OCI-M1 (cell line): ENCODE measurements at places on chromosomes 2 and 18.

GRCh38 chr18:78757014-78757413 is 222.6 kb upstream of the SALL3 start:
- no peak for DNase-seq

GRCh38 chr2:174792309-174793025 is 28.2 kb upstream of the CHRNA1 start:
- peak; percentile 11 for DNase-seq

GRCh38 chr2:216082805-216083204 is 1.1 kb downstream of the TMEM169 start:
- DNase-seq: peak; percentile 26

- no peak for DNase-seq
Observed at GRCh38 chr2:47359375-47359868, 43.5 kb upstream of the MSH2 start.

DNA sequence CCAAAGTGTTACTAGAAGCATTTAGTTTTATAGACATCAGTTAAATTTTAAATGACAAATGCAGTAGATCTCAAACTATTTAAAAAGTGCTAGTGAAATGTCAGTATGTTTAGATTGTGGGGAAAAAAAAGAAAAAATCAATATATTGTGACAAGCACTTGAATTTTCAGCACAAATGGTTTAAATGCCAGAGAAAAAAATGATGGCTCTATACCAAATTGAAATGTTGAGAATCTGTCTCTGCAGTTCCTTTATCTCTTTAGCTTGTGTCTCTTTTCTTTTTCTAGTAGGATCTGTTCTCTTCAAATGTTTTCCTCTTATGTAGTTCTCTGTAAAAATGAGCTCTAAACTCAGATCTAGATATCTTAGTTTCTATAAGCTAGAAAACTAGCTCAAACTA is 682.6 kb upstream of the GCFC2 start:
- DNase-seq: no peak

- DNase-seq: no peak
Observed at GRCh38 chr18:78191276-78191675, 788.3 kb upstream of the SALL3 start.

DNA sequence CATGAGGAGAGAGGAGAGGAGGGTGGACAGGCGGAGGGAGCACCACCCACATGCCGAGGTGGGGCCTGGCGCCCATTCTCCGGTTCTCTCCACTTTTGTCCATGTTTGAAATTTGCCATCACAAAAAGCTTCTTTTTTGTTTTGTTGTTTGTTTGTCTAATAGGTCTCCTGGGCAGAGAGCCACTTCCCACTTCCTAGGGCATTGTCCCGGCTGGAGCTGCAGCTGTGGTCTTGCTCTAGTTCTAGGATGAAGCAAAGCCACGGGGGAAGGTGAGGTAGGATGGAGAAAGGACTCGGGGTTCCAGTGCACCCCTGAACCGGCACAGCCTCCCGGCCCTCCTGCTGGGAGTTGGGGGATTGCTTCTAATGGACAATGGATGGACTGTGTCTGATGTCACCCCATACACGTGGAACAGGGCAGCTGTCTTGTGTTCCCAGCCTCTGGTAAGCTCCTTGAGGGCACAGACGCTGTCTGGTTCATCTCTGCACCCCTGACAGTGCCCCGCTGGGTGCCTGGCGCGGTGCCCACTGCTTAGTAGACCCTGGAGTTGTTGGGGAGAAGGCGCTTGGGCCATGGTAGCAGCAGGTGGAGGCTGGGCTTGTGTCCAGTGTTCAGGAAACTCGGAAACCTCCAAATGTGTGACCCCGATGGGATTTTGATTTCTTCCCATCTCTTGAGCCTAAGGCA is 278.4 kb downstream of the NDUFA10 start:
- no peak for DNase-seq

DNA sequence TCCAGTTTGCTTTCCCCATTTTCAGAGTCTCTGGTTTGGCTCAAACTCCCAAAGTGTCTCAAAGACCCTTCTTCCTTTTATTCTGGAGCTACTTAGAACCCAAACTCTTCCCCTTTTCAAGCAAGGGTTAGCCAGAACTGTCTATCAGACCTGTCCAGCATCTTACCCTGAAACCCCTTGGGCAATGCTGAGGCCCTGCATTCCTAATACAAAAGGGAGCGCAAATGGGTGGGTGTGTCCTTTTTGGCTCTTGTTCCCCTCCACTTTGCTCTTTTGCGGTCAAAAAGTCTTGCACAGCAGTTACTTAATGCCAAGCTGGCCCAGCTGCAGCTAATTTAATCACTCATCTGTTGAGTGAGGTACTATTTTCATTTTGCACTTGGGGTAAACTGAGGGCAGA is 231.2 kb upstream of the FOSL2 start:
- no peak for DNase-seq

GRCh38 chr2:121634354-121635307 is 14.6 kb downstream of the CLASP1 start:
- no peak for DNase-seq

DNA sequence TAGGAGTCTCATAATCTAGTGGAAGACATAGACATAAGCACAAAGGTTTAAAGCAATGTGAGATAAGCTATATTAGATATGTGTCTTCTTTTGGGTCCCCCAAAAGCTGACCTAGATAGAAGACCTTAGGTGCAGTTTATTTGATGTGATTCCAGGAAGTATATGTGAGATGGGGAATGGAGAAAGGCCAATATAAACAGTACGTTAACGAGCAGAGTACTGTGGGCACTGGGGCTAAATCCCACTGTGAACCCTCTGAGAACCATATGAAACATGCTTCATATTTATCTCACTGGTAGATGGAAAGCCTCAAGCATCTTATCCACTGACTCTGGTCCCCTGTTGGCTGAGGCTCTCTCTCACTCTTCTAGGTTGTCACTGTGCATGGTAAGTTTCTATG is 62.6 kb upstream of the ZC3H15 start:
- DNase-seq: no peak

DNA sequence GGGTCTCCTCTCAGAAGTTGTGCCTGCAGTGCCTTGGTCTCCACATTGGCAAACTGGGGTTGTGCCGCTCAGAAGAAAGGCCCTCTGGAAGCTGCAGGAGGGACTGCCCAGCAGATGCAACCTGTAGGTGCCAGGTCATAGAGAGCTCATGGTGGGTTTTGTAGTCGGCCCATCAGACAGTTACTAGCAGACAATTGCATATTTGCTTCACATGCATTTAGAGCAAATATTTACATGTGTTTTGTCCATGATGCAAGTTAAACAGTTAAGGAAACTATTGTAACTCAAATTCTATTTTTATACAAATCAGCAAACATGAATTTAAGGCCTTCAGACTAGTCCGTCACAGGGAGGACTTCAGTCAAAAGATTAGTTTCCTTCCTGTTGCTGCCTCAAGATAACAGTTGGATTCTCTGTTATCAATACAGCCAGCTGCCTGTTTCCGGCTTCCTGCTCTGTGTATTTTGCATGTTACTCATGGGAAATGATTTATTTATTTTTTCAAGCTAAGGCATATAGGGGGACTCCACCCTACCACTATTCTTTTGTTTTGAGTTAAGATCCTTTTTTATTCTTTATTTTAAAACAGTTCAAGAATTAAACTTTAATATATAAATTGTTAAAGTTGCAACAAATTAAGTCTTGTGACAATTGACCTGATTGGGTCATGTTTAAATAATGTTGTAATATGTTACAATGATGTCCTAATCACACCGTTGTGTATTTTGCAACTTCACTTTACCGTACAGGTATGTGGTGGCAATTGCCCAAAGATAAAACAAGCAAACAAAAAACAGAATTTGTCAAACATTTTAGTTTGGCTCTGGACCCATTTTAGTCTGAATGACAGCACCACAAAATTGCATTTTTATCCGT is 133.5 kb downstream of the SPTBN1 start:
- DNase-seq: peak; percentile 91

- DNase-seq: no peak
Observed at GRCh38 chr2:28547906-28548600, 52.2 kb downstream of the PLB1 start.

GRCh38 chr18:47985866-47986265 is 55.4 kb upstream of the SMAD2 start:
- DNase-seq: no peak

DNA sequence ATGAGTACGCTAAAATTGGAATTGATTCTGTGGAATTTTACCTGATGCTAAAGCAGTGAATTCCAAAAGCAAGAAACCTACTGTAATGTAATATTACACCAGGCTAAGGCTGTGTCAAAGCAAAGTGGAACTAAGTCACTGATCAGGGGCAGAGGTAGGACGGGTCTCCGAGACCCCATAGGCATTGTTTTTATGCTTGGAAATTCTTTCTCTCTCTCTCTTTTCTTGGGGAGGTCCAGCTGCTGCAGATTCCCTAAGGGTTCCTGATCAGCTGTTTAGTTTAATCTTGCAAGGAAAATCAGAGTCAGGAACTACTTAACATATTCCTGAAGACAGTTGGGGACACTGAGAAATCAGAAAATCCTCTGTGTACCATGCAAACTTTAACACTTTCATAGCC is 220.2 kb downstream of the SRBD1 start:
- no peak for DNase-seq

DNA sequence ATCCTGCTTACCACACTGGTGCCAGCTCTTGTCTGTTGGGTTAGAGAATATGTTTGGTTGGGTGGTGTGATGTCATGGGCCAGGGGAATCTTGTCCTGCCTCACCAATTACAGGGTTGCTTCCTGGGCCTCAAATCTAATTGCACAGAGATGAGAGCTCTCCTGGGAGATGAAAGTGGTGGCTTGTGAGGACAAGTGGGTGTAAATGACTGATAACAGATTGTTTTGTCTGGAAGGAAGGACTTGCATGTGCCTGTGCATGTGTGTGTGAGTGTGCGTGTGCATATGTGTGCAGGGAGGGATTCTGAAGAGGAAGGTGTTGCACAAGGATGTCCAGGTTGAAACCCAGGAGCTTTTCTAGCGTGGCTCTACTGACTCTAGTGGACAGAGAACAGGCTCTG is 271.9 kb downstream of the LOXHD1 start:
- DNase-seq: no peak

- DNase-seq: no peak
Observed at GRCh38 chr2:224666951-224667553, 49.1 kb downstream of the CCDC195 start.

DNA sequence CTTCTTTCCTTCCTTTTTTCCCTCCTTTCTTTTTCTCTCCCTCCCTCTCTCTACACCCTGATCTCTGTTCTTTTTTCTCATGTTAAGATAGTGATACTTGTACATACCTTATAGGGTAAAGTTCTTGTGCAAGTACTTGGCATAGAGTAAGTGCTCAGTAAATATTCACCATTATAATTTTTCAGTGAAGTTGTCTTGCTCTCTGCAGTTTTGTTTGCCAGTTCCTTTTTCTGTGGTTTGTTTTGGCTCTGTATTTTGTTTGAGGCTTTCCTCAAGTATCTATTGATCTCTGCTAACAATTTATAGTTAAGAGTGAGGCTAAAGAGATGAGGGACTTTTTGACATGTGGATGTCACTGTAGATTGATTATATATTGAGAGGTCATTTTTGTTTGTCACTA is 48.0 kb downstream of the MTX2 start:
- DNase-seq: peak; percentile 16

- DNase-seq: no peak
Observed at GRCh38 chr2:184141866-184142265, 456.5 kb upstream of the ZNF804A start.

- DNase-seq: no peak
Observed at GRCh38 chr2:31371691-31372090, 42.9 kb downstream of the XDH start.

DNA sequence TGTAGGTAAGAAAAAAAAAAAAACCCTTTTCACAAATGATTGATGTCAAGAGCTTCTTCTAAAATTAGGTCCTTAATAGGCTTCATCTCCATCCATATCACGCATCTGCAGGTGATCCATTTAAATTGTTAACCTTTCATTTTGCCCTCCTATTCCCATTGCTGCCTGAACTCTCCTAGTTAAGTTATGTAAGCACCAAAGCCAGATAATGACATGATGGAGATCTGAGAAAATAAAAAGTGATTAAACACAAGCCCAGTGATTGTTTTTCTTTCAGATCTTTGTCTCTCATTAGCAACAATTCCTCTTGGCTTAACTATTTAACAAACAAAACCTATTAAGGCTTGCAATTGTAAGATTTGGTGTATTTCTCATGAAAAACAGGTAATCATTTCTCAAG is 20.0 kb downstream of the LANCL1 start:
- no peak for DNase-seq

- peak; percentile 32 for DNase-seq
Observed at GRCh38 chr2:168941297-168941696, 40.2 kb downstream of the G6PC2 start.

DNA sequence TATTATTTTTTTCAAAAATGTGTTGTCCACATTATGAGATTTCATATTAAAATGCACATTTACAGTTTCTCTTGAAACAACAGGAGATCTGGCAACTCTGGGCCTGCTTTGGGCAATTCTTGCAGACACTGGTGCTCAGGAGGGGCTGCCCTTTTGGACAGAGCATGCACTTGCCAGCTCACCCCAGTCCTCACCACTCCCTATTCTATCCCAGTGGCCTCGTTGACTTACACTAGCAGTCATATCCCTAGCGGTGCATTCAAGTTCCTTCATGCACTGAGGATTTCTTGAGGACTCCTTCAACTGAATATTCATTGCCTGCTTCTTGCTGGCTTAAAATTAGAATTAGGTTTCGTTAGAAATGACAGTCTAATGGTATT is 87.9 kb upstream of the FHL2 start:
- no peak for DNase-seq

GRCh38 chr18:4758980-4759379 is 303.9 kb upstream of the DLGAP1 start:
- no peak for DNase-seq

GRCh38 chr2:225428360-225428759 is 28.9 kb downstream of the NYAP2 start:
- no peak for DNase-seq

GRCh38 chr2:185433824-185434223 is 304.8 kb upstream of the FSIP2 start:
- DNase-seq: peak; percentile 27

- DNase-seq: no peak
Observed at GRCh38 chr2:239674101-239674980, 273.5 kb upstream of the HDAC4 start.

GRCh38 chr2:1747065-1747941 is 3.0 kb upstream of the PXDN start:
- no peak for DNase-seq

DNA sequence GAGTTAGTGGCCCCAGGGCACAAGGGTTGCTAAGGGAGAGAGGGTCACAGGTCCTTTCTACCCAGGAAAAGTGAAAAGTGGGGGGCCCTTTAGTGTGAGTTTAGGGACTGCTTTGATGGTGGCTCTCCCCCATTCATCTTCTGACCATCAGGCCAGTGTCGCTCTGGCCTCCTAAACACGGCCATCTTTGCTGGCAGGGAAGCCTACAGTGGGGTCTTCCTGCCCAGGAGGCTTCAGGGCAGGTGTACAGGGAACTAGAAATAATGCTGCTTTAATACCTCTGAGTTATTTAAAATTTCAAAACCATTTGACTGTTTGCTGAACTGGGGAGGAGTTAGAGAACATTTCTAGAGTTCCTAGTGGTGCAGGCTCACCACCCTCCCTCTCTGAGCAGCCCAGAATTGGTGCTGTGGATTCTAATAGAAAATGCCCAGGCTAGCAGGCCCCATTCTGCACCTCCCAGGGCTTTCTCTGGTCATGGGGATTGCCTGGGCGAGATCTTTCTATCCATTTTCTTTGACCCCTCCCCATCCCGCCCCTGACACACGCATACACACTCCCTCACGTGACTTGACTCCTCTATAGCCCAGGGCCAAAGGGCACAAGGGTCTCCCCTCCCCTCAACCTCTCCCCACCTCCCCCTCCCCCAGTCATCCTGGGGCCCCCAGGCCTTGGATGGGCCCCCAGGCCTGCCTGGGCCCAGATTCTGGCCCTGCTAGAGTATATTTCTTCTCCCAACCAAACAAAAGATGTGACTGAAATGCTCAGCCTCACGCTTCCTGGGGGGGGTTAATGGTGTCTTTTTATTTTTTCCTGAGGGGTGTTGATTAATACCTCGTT is 3.1 kb downstream of the PKDCC start:
- DNase-seq: no peak
